Nephron progenitor cell (in vitro differentiated cells): ENCODE measurements at places on chromosomes 6 and 20.

DNA sequence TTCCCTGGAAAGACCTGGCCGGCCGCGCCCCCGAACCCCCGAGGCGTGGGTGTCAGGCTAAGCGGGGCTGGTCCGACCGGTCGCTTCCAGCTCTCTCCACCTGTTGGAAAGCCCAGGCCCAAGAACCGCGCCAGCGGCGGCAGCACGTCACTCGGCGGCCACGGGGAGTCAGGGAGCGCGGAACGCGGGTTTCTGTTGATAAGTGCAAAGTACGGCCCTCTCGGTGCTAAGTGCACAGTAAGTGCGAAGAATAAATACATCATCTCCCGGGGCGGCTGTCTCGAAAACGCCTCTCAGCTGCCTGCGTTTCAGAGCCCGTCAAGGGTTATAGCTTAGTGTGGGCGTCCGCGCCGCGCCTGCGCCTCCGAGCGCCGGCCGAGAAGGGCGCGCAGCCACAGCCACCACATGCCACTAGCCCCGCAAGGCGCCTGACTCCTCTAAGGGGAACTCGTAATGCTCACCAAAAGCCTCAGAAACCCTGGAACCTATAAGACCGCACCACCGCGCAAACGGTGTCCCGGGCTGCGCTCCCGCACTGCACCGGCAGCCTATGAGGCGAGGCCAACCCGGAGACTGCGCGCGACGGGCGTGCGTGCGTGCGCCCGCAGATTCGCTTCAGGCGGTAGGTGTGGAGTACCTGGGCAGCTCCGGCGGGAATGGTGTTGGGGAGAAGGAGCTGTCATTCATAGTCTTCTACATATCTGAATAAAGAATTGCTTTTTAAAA is 9.2 kb upstream of the TBX18 start:
- peak; percentile 55 for DNase-seq

- no peak for DNase-seq
These were observed 24.1 kb downstream of the DEK start for GRCh38 chr6:18240230-18240629.

DNA sequence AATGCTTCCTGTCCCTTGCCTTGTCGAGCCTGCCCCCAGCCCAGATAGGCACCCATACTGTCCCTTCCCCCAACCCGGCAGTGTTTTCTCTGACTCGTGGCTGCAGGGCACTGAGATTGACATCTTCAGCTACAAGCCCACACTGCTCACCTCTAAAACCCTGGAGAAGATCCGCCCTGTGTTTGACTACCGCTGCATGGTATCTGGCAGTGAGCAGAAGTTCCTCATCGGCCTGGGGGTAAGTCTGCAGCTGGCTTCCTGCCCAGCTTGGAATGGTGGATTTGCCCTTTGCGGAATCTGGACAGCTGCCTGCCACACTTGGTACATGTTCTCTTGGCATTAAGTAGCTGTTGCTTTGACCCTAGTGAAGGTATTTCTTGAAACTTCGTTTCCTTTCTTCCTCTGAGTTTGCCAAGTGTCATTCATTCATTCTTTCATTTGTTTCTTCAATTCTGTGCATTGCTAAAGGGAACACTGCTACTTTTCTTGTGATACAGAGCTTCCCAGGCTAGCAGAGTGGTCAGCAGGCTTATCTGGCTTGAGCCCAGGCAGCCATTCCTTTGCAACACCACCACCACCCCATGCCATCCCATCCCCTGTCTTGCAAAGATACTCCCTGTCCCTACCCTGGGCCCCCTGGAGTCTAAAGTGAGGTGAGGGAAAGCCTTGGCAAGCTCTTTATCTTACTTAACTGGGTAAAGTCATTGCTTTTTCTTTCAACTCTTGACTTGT is 26.2 kb downstream of the CCDC167 start:
- DNase-seq: no peak

DNA sequence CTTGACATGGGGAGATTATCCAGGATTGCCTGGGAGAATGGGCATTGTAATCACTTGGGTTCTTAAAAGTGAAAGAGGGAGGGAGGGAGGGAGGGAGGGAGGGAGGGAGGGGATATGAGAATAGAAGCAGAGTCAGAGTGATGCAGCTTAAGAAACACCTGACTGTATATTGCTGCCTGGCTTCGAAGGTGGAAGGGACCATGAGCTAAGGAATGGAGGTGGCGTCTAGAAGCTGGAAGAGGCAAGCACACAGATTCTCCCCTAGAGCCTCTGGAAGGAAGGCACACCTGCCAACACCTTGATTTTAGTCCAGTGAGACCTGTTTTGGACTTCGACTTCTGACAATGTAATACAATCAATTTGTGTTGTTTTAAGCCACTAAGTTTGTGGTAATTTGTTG is 78.4 kb downstream of the PRL start:
- DNase-seq: no peak

- DNase-seq: no peak
These were observed 89.6 kb downstream of the RIPOR3 start for GRCh38 chr20:50601511-50602431.

DNA sequence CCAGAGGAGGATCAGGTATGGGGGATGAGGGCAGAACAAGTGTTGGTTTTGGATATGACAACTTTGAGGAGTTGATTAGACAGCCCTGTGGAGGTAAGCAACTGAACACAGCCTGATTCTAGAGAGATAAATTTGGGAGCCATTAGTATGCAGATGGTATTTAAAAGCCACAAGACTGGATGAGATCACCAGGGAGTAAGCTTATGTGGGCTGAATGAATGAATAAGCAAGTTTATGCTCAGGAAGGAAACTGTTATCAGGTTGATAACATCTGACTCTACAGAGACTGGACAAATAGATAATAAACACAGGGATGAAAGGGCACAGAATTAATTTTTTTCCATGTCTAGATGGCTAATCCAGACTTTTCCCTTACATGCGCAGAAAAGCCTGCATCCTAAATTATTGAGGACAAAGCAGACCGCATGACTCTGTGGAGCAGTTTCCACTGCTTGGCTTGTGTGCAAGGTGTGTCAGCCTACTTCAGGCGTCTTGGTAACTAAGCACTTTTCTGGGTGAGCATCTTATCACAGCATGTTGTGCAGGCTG is 150.6 kb downstream of the GJA10 start:
- DNase-seq: no peak

DNA sequence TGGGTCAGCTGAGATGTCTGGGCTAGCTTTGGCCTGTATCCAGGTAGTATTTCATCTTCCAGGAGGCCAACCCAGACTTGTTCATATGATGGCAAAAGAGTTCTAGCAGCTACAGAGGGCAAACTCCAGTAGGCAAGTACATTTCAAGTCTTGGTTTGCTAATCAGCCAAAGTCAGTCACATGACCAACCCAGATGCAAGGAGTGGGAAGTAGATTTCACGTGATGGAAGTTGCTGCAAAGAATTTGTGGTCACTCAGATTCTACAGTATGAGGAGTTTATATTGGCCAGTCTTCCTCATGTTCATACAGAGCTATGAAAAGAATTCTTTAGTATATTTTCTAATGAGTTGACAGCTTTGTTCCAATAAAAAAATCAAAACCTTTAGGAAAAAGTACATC is 101.8 kb downstream of the PHACTR1 start:
- DNase-seq: no peak

DNA sequence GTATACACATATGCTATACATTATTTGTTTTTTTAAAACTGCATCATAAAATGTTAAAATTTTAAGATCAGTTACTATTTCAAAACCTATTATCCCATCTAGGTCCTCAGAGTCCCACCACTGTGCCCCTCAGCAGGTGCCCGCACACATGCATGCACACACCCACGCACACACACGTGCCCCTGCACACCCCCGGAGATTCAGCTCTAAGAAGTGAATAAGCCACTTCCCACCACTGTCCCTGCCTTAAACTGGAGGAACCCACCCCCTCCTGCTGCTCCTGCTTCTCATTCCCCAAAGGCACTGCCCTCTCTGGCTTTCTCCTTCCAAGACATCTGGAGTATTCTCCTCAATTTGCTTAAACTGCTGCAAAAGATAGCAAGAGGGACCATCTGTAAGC is 5.4 kb upstream of the FAM210B start:
- no peak for DNase-seq

DNA sequence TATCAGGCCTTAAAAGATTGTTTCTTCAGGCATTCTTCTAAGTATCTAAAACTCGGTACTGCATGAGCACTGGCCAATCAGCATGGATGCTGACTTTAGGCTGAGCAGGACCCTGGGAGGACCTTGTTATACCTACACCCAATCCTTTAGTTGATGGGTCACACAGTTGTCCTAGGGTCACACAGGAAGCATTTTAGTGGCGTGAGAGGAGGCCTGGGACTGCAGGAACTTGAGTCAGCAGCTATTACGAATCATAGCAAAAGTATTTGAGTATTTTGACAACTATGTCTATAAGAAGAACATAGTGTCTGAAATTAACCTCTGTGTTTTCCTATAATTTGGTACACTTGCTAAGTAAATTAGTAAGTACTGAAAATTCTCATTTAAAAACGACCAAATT is 741.4 kb downstream of the HACE1 start:
- DNase-seq: no peak

DNA sequence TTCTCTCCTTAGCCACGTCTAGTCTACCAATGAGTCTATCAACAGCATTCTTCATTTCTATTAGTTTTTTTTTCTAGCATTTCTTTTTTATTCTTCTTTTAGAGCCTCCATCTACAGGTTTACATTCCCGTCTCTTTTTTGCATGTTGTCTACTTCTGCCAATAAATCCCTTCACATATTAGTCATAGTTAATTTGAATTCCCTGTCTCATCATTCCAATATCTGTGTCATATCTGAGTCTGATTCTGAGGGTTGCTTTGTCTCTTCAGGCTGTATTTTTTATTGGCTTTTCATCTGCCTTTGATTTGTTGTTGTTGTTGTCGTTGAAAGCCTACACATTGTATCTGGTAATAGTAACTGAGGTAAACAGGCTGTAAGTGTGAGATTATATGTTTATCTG is 104.6 kb downstream of the HMGCLL1 start:
- no peak for DNase-seq

DNA sequence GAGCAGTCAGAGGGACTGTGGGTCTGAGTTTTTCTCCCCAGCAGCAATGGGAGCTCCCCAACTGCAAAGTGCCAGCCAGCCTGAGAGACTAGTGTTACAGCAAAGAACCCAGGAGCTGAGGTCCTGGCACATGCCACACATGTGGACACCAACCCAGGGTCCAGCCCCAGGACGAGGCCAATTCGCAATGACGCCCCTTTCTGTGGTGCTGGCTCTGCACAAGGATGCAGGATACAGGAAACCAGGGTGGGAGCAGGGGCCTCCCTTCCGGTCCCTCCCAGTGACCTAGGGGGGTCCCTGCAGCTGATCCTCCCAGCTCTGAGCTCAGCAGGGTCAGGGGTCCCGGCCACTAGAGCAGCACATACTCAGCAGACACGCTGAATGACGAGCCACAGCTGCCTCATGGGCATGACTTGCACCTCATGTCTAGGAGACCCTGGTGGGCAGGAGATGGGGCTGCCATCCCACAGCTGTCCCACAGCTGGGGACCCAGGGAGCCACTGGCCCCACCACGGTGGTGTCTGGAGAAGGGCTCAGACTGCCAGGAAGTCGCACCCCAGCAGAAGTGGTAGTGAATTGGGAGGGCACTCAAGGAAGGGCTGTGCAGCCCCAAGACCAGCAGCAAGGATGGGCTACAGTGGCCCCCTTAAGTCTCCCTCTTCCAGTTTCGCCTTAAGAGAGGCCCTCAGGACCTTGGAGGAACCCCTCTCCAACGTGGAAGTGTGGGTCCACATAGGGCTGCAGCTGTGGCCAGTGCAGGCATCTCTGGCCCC is 3.6 kb downstream of the ARFRP1 start:
- no peak for DNase-seq

DNA sequence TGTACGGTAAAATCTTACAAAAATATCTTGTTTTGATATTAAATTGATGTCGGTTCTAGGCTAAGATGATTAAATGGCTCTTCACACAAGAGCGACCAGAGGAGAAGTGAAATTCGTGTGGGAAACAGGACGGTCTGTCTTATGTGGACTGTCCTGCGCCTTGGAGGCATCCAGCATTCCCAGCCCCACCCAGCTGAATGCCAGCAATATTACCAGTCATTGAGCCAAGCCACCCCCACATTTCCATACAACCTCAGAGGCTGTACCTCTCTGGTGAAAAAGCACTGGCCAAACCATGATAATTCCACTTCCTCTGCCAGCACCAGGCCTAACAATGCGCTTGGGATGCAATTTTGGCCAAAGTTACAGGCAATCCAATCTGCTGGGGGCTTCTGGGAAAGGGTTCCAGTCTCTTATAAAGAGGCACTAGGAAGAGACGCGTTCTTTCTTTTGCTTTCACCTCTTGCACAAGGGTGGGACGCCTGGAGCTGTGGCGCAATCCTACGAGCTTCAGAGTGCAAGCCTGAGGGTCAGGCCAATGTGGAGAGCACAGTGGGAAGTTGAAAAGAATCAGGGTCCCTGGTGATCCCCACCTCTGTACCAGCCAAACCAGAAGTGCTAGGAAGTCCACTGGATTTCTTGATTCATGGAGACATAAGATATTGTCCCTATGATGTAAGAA is 213.1 kb downstream of the PREX1 start:
- DNase-seq: no peak

DNA sequence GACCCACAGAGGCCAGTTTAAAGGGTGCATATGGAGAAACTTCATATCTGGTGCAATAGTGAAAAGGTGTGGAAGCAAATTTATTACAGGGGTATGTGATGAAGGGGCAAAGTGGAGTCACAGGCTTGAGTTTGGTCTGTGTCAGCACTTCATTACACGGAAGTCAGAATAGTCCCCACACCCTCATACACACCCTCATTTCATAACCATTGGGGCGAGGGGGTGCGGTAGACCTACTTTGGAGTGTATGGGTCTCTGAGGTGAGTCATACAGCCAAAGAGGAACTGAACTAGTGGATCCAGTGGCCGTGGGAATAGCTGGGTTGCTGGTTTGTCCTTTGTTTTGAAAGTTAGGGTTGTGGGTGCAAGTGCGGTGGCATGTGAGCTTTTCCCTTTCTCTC is 3.3 kb downstream of the TM9SF4 start:
- DNase-seq: no peak

DNA sequence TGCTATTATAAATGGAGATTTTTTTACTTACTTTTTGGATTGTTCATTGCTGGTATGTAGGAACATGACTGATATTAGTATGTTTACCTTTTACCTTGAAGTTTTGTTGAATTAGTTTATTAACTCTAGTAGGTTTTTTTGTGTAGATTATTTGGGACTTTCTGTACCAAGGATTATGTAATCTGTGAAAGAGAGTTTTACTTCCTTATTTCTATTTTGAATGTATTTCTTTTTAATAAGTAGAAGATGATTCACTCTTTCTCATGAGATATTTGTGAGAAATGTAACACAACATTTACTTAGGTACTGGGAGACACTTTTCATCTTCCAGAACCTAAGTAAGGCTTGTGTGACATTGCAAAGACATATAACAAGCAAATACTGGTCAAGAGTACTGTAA is 473.9 kb upstream of the HS3ST5 start:
- DNase-seq: no peak

GRCh38 chr20:63568170-63568981 is 5.7 kb downstream of the HELZ2 start:
- DNase-seq: no peak
